ENCODE measurements at places on chromosomes 4 and X.

- DNase-seq: no peak
Measured at GRCh38 chr4:76270244-76271175, 19.0 kb downstream of the FAM47E start.

DNA sequence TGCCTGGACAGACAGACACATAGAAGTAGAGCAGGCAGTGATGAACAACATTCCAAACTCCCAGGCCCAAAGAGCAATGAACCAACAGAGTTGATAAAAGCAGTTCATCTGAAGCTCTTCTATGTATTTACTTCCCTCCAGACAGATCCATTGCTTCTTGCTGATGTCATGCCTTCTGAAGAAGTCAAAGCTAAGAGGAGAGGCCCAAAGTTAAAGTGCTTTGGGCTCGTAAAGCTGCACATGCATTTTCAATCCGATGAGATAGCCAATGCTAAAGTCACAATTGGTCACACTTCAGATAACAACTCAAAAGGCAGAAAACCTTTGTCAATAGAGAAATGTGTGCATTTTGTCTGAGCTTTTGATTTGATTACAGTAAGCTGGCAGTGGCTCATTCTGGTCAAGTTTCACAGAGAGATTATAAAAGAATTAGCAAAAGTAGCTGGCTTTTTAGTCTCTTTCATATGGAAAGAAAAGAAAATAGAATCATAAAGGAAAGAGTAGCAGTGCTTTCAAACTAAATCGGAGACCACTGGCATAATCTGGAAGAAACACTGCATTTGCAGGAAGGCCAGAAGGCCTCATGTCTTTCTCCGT is 82.0 kb downstream of the GPC4 start:
- DNase-seq: no peak

DNA sequence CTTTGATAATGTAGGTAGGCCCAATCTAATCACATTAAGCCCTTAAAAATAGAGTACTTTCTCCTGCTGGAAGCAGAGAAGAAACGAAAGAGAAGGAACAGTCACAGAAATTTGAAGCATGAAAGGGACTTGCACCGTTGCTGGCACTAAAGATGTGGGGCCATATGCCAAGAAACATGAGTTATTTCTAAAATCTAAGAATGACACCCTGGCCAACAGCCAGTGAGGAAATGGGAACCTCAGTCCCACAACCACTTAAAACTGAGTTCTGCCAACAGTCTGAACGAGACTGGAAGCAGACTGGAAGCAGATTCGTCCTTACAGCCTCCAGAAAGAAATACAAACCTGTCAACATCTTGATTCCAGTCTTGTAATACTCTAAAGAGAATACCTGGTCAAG is 70.1 kb downstream of the CENPC start:
- DNase-seq: no peak

GRCh38 chr4:7697343-7697742 is 242.3 kb downstream of the AFAP1 start:
- no peak for DNase-seq

DNA sequence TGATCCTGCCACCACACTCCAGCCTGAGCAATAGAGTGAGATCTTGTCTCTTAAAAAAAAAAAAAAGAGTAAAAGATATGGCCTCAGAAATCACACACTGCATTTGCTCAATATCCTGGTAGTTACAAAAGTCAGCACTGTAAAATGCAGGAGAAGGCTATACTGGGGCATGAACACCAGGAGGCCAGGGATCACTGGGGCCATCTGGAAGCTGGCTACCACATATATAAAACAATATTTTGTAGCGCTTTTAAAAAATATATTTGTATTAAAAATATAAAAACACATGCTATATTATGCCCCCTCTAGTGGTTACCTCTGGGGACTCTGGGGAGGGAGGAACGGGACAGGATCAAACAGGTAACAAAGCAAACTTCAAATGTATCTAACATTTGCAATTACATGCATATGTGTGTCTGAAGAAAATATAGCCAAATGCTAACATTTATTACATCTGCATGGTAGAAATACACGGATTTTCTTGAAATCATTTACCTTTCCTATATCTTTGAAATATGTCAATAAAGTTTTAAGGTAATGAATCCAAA is 4.0 kb downstream of the C4orf46 start:
- no peak for DNase-seq

- DNase-seq: no peak
Measured at GRCh38 chr4:128006592-128006991, 41.4 kb downstream of the ABHD18 start.

GRCh38 chrX:46796574-46797191 is 37.8 kb upstream of the SLC9A7 start:
- DNase-seq: peak; percentile 86

GRCh38 chrX:55907968-55908607 is 190.5 kb downstream of the RRAGB start:
- peak; percentile 68 for DNase-seq

GRCh38 chrX:42804524-42804923 is 26.6 kb upstream of the PPP1R2C start:
- no peak for DNase-seq

DNA sequence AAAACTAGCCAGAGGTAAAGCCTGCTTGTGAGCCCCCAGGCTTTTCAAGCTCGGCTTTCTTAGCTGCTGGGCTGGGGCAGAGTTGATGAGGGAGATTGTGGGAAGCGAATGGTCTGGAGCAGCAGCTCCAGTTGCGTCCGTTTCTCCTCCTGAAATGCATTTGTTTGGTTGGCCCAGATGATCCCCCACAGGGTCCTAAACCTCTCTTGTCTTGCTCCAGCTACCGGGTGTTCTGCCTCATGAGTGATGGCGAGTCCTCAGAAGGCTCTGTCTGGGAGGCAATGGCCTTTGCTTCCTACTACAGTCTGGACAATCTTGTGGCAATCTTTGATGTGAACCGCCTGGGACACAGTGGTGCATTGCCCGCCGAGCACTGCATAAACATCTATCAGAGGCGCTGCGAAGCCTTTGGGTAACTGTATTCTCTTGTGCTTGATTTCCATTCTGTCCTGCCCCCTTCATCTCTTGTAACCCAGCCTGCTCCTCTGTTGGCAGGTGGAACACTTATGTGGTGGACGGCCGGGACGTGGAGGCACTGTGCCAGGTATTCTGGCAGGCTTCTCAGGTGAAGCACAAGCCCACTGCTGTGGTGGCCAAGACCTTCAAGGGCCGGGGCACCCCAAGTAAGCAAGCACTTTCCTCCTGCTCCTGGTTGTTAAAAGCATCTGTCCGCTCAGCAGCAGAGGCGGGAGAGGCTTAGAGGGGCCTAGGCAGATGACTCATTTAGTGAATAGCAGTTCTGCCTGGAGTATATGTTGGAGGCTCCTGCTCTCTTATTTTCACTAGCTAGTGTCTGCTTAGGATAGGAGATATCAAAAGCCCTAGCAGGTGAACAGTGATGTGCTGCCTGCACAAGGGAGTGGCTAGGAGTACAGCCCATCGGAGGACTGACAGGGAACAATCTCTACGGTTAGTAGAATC is 15.3 kb downstream of the TKTL1 start:
- no peak for DNase-seq

- no peak for DNase-seq
Measured at GRCh38 chr4:156858071-156858470, 113.5 kb downstream of the PDGFC start.

- no peak for DNase-seq
Measured at GRCh38 chr4:72496119-72496518, 72.9 kb downstream of the ADAMTS3 start.

GRCh38 chr4:5892323-5893003 is 423 bp downstream of the CRMP1 start:
- no peak for DNase-seq

DNA sequence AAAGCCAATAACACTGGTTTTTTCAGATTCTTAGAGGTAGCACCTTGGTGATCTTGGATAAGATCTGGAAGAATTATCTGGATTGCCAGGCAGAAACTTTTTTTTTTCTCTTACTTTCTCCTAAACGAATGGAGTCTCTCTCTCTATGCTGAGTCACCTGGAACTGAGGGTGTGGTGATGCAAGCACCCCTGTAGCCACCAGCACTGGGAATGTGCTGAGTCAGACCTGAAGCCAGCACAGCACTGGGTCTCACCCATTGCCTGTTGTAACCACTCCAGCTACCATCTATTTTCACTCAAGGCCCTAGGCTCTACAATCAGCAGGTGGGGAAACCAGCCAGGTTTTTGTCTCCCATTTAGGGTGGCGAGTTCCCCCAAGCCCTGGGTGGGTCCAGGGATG is 923.8 kb downstream of the RAPGEF2 start:
- DNase-seq: no peak

GRCh38 chr4:114926583-114926982 is 186.8 kb downstream of the NDST4 start:
- DNase-seq: no peak

- DNase-seq: no peak
Measured at GRCh38 chrX:53511322-53511721, 77.2 kb upstream of the HSD17B10 start.

DNA sequence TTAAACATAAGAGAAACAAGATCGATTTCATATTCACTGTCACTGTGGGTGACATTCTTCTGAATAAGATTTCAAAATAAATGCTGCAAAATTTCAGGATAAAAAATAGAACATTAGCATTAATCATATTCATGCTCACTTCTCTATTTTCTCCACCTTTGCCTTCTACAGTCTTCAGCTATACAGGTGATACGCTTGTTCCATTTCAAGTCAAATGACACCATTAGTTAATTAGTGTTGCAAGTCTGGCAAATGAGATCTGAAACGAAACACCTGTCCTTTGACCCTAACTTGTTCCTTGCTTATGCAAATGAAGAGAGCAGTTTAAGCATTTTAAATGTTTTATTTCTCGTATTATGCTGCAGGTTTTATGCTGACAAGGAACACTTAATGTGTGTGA is 667.5 kb upstream of the MAGEB2 start:
- no peak for DNase-seq

DNA sequence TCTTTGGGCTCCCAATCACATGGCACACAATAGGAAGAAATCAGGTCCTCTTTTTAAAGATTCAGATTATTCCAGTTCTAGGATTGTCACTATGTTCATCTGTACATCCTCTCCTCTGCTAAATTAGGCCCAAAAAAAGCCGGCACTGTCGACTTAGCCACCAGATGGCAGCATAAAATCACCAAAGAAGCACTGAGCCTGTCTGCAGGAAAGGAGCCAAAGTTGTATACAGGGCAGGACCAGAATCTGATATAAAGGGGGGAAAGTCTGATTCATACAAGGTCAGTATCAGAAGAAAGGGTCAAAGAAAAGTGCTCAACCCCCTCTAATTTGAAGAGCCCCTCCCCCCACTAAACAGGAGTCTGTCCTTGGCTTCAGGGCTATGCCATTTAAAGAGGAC is 292.5 kb downstream of the CHIC1 start:
- DNase-seq: peak; percentile 84

GRCh38 chr4:25215511-25215910 is 18.3 kb upstream of the PI4K2B start:
- no peak for DNase-seq

- DNase-seq: no peak
Measured at GRCh38 chr4:7087036-7087435, 19.2 kb upstream of the GRPEL1 start.

- DNase-seq: peak; percentile 18
Measured at GRCh38 chrX:50747471-50747900, 66.5 kb downstream of the SHROOM4 start.

- DNase-seq: no peak
Measured at GRCh38 chrX:51568586-51568985, 50.1 kb downstream of the CENPVL3 start.

GRCh38 chr4:41510179-41510578 is 27.8 kb upstream of the LIMCH1 start:
- no peak for DNase-seq

- DNase-seq: no peak
Measured at GRCh38 chrX:70029863-70030262, 19.9 kb downstream of the AWAT2 start.

DNA sequence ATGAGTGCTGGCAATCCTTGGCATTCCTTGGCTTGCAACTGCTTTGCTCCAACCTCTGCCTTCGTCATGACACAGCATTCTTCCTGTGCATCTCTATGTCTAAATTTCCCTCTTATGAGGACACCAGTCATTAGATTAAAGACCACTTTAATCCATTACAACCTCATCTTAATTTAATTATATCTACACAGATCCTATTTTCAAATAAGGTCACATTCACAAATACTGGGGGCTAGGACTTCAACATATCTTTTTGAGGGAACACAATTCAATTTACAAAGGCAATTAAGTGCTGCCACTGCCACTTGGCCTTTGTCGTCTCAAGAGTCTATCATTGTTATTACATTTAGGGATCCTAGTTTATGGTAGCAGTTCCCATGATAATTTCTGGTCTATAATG is 163.7 kb upstream of the PPP1R2C start:
- no peak for DNase-seq

GRCh38 chr4:183504930-183505610 is at the start of gene ING2:
TSS of gene ING2 (plus strand) at chr4:183505058. CDS start at chr4:183505196, 138 bp downstream.
- no peak for DNase-seq

DNA sequence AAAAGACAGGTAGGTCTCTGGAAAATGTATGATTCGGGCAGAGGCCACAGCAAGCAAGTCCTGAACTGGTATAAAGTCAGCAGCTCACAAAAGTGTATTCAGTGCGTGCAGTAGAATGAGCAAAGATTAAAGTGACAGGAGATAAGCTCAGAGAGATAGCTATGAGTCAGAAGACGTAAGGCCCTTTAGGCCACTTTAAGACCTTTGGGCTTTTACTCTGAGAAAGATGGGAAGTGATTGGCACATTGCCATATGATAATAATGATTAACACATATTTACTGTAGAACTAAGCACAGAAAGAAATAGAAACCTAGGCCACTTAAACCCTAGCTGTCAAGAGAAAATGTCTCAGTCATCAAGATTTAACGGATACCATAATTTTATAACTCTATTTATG is 51.7 kb downstream of the TBCK start:
- DNase-seq: no peak

GRCh38 chrX:47170861-47171692 is 22.6 kb upstream of the UBA1 start:
- DNase-seq: no peak

- no peak for DNase-seq
Measured at GRCh38 chr4:64533159-64533558, 123.9 kb upstream of the TECRL start.

GRCh38 chr4:33566649-33567048 is 2677.7 kb downstream of the ARAP2 start:
- no peak for DNase-seq

- DNase-seq: no peak
Measured at GRCh38 chr4:77100234-77100633, 24.4 kb upstream of the CCNI start.

DNA sequence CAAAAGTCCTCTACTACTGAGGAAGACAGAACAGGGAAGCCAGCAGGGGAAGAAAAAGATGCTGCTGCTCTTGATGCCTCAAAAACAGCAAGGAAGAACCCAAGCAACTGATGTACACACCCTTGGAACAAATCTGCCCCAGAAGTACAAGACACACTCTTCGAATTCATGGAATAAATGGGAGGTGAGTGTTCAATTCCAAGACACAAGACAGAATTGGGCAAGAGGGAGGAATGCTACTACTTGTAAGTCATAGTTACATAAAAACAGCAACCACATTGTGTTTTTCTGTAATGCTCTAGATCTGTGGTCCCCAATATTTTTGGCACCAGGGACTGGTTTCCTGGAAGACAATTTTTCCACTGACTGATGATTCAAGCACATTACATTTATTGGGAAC is 58.0 kb upstream of the H2AZ1 start:
- DNase-seq: no peak

- DNase-seq: no peak
Measured at GRCh38 chrX:69618803-69619202, 2.9 kb downstream of the EDA start.
